KBM-7 (cell line): ENCODE measurements at places on chromosomes 13 and 19.
A peak's percentile ranks its signal among the peaks of the same experiment; 100 is the strongest.

DNA sequence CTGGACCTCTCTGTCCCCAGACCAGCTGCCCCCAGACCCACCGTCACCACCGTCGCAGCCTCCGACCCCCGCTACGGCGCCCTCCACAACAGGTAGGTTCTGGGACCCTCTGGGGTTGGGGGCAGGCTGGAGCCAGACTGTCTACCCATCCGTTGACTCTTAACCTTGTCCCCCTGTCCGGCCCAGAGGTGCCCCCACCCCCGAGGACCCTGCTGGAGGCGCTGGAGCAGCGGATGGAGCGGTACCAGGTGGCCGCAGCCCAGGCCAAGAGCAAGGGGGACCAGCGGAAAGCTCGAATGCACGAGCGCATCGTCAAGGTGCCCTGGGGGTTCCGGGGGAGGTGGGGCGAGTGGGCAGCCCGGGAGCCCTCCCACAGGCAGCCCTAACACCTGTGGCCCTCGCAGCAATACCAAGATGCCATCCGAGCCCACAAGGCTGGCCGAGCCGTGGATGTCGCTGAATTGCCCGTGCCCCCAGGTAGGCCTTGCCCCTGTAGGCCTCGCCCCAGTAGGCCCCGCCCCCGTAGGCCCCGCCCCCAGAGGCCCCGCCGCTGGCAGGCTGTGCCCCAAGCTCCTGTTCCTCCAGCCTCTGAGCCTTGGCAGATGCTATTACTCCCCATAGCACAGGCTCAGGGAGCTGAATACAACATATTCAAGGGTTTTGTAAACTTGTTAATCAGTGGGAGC, 12.9 kb downstream of the CC2D1A start:
- DNase-seq, result no peak

- DNase-seq, result no peak
These were observed 71.3 kb downstream of the DPF1 start for GRCh38 chr19:38152461-38153379.

DNA sequence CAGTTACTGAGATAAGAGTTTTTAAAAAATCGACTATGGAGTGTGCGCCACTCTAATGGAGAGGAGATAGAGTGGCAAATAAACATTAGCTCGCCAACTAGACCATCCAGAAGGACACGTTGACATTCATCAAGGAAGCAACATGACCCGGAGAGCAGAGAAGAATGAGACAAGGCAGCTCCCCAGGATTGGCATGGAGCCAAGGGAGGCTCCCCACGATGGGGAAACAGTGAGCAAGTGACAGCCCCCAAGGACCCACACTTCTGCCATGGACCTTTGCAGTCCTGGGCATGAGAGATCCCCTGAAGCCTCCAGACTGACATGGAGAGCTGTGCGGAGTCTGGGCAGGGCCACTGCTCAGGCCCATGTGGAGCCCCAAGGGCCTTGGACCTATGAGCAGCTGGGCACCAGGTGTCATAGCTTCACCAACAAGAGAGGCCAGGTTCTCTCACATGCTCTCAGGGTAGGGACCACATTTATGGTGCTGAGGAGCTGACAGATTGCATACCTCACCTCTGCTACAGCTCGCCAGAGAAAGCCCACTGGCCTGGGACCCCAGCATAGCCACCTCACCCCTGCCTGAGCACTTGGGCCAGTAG, 6.7 kb downstream of the SIGLEC6 start:
- no peak for DNase-seq

DNA sequence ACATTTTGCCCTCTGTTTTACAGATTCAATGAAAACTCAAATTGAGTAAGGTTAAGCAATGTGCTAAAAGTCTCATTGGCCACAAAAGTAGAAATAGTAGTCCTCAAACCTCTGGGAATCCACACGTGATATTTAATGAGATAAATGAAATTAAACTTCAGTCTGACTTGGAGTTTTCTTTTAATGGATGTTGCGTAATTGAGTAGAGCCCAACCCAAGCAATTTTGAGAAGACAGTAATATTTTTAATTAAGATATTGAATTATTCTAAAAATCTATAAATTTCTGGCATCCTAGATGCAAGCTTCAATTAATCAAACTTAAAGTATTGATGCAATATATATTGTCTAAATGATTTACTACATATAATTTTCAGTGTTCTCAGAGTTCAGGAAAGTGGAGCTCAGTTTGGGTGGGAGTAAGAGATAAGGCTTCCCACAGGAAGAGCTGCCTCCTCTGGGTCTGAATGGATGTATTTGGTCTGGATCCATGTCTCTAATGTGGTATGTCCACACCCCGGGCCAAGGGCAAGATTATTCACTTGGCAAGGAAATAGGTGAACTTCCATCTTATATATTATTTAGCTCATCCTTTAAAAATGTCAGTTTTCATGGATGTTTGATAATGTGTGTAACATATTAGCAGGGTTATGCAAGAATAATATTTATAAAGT, 6.9 kb downstream of the MBNL2 start:
- no peak for DNase-seq

DNA sequence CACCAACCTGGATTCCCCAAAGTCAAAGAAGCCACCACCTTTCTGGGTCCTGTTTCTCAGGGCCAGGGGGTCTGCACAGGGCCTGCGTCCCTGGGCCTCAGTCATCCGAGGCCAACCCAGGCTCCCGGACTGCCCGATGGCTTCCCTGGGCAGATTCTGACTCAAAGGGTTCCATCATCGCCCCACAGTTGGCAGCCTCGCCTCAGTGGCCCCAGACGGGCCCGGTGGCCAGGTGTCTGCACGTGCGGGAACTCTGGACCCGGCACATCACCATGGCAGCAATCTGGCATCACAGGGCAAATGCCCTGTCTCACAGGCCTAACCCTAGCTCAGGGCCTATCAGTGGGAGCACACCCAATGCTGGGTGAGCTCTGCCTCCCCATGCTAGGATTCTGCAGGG, 2.9 kb downstream of the IGFL1 start:
- DNase-seq, result no peak

DNA sequence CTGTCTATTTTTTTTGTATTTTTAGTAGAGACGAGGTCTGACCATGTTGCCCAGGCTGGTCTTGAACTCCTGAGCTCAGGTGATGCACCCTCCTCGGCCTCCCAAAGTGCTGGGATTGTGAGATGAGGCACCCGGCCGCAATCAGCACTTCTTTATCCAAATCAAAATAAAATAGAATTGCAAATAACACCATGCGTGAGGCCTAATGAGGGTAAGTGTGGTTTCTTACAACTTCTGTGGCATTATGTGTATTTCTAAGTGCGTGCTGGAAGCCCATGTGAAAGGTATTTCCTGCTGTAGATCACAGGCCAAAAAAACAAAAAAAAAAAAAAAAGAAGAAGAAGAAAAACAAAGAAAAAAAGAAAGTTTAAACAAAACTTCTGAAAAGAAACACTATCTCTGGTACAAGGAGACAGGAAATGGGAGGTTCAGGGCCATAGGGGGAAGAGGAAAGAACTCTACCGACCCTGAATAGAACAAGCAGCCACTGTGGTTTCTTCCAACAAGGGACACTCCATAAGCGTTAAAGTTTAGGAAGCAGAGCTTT, 3.0 kb upstream of the GRAMD1A start:
- peak; percentile 76 for DNase-seq

DNA sequence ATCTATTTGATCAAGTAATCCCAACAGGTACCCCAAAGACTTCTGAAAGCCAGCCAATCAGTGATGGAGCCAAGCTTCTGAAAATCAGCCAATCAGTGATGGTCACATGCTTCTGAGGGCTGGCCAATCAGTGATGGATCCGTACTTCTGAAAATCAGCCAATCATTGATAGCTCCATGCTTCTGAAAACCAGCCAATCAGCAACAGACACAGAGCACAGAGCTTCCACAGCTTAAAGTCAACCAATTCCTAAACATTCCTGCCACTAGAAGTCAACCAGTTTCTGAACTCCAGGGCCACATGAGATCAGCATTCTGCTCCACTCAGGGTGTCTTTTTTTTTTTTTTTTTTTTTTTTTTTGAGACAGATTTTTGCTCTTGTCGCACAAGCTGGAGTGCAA, 8.2 kb upstream of the HSD17B14 start:
- DNase-seq, result no peak
